ENCODE measurements at places on chromosomes 4 and X.
A peak's percentile ranks its signal among the peaks of the same experiment; 100 is the strongest.

- peak; percentile 67 for DNase-seq
Measured at GRCh38 chr4:146472404-146472803, 49.3 kb downstream of the SLC10A7 start.

GRCh38 chrX:134554291-134554690, 94.3 kb downstream of the HPRT1 start:
- no peak for DNase-seq

- no peak for DNase-seq
Measured at GRCh38 chrX:132394591-132394990, 94.2 kb downstream of the MBNL3 start.

DNA sequence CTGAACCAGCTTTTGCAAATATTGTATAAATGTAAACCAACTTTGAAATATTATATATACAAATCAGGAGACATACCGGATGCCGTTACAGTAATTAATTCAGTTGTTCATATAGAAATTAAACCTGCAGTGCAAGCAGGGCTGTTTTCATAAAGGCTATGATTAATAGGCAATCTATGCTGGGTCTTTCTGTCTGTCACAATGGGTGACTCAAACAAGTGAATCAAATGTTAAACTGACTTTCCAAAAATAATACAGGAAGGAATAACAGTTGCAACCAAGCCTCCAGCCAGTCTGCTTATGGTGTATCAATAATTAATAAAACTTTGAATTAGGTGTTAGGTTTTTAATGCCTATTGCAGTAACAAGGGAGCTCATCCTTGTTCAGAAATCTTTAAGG, 43.9 kb downstream of the GABRB1 start:
- DNase-seq, result no peak

DNA sequence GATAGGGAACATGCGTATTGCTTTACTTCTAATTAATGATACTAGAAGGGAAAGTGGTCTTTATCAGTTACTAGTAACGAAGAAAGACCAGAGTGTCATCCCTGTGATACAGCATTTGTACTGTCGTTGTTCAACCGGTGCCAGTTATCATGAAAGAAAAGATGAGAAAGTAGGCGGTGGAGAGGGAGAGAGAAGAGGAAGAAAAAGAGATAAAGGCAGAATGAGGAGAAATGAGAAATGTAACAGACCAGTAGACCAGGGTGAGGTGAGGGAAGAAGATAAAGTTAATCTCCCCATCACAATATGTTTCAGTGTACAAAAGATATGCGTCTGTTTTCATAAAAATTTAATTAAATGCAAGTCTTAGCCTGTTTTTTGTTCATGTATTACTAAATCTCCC, 135.2 kb upstream of the HPGD start:
- no peak for DNase-seq

- no peak for DNase-seq
Measured at GRCh38 chr4:134634301-134634700, 432.7 kb upstream of the PABPC4L start.

DNA sequence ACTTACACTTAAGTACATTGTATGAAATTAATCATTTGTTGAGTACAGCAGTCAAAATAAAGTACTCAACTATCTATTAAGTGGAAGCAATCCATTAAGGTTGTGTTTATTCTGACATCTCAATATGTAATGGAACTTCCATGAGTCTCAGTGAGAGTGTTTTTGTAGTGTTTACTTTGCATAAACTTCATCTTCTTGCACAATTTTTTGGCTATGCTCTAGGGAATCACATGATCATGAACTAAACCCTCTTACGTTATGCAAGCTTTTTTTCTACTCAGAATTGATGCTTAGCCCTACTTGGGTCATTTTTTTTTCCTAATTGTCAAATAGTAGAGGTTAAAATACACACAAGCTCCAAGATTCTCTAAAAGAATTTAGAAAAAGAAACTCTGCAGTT, 21.1 kb upstream of the PIGA start:
- DNase-seq, result no peak

GRCh38 chr4:181860157-181860556, 383.0 kb upstream of the TENM3 start:
- DNase-seq, result no peak

GRCh38 chr4:87209696-87210095, 10.7 kb downstream of the KLHL8 start:
- no peak for DNase-seq

DNA sequence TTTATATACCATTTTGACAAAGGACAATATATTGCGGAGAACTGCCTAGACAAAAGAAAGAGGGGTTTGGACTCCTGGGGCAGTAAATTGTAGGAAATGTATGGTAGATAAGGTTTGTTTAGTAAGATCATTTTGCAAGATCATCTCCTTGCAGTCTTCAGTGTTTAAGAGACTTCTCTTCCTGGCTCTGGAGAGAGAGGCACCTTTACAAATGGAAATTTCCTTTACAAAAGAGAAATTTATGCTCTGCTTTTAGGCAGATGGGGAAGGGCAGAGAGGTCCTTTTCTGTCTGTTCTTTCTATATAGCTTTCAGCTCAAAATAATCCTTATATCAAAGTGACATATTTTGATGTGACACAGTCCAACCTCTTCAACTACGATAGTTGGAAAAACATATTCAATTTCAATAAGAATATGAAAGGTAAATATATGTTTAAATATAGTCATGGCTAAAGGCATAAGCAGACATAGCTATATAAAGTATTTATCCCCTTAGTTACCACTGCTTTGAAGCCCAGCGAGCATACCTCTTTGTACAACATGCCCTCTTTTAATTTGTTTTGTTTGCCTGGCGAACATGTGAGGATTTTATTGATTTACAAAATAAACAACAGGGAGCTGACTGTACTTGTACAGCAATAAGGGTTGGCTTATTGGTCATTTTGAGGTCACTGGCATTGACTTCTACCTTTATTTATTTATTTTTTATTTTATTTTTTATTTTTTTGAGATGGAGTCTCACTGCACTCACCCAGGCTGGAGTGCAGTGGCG, 65.2 kb downstream of the TRIM2 start:
- DNase-seq, result peak; percentile 52

DNA sequence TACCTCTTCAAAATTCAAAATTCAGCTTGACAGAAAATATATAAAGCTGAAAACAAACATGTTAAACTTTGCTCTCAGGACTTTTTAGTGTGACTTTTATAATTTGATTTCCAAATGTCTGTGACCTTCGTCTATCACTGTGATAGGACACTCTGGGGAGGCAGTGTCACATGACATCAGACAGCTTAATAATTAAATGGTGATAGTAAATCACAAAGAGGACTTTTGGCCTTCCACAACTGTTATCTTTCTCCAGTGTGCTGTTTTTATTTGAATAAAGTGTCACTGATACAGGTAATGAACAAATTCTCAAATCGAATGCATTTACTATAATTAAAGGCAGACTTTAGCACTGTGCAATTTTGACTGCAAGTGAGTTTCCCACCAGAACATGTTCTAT, 83.1 kb downstream of the MID1 start:
- DNase-seq, result no peak

- no peak for DNase-seq
Measured at GRCh38 chr4:2958446-2958845, 4.8 kb downstream of the NOP14 start.
